ENCODE measurements at places on chromosomes 7 and 10. TPM values are rescaled to one million over a fixed set of nuclear protein-coding genes. Genes with fewer than 3 reads are reported as not detected.
A peak's percentile ranks its signal among the peaks of the same experiment; 100 is the strongest.

DNA sequence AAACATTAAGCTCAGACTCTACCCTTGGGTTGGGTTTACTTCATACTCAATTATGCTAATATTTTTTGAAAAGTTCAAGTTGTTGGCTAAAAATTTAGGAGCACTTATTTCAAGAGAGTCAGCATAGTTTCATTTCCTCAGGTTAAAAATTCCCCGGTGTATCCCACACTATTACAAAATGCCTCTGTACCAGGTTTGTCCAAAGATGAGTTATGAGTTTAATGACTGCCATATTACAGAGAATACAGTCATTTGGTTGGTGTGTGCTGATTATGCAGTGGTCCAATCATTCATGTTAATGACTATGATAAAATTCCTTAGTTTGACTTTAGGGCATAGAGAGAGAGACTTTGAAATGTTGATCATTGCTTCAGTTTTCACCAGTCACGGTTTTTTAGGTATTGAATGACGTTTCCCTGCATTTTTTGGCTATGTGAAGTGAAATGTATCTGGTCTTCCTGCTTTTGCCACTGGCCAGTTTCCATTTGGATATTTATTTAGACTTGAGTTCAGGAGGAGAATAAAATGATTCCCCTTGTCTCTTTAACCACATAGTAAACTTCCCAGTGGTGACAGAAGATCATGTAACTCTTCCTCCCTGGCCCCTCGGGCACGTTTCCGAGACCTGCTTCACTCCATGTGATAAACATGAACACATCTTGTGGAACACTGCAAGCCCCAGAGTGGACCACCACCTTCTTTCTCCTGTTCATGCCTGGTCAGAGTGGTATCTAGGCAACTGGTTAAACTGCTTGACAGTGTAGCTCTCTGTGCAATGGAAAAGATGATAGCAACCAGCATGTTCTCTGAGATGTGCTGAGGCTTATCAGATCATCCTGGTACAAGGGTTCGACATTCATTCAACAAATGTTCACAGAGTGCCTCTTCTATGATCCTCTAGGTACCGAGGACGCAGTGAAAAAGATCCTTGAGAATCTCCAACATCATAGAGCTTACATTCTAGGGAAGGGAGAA, 153.6 kb downstream of the CACNB2 start:
- H3K36me3 ChIP-seq: no peaks in the 10 kb centered on the region
- H3K27ac ChIP-seq: no peak overlapping the region
- H3K4me3 ChIP-seq: no peak overlapping the region
- peaks cover 3% of the 10 kb centered on the region for H3K27me3 ChIP-seq

DNA sequence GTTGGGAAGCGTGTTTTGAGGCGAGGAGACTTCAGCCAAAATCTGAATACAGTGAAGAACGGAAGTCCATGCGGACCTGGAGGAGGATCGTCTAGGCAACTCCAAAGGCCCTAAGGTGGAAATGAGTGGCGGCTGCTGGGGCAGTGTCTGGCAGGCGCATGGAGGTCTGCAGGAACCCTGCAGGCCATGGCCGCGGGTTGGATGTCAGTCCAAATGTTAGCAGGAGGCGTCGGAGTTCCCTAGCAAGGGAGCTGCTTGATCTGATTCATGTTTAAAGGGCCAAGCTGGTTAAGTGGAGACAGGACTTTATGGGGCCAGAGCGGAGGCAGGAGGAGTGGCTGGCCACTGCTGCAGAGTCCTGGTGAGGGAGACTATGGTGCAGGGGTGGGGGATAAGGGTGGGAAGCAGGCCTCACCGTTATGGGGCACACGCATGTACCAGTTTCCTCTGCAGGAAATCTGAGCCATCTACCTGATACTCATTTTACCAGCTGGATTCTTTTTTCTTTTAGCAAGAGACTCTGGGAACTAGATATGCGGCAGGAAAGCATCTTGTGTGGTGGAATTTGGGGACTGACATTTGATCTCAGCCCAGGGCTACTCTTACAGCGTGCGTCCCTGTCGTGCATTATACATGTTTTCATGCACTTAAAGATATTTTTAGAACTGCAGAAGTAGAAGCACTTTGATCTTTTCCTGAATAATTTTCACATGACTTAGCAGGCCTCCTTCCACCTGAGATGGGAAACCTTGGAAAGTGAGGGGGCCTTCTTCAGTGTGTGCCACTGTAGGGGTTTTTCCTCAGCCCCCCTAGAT, 6.6 kb upstream of the REPIN1 start:
- H3K4me3 ChIP-seq: no peak overlapping the region
- peaks cover 28% of the 10 kb centered on the region for H3K4me1 ChIP-seq
- no peak for DNase-seq
- H3K27ac ChIP-seq: no peak overlapping the region

Gene LRRC17
- total RNA-seq: 0.33 TPM

DNA sequence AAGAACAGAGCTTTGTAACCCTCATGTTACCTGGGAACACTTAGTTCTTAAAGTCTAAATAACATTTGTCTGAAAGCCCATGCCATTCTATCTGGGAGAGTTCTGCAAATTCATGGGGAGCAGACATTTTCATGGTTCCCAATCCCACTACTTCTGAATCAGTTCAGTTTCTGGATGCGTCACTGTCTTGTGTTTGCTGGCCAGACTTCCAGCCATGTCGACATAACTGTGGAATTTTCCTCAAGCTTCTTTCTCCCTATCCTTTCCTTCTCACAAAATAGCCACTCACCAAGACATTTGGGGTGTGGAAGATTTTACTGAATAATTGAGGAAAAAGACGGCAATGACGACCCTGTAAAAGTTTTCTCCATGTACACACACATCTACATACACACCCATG, 272.5 kb downstream of the NEBL start:
- no peaks in the 10 kb centered on the region for H3K36me3 ChIP-seq
- no peak for DNase-seq
- no peak overlapping the region for H3K4me3 ChIP-seq
- H3K27me3 ChIP-seq: no peaks in the 10 kb centered on the region

GRCh38 chr10:113442336-113442735, 110.5 kb upstream of the HABP2 start:
- DNase-seq: no peak
- no peak overlapping the region for H3K27ac ChIP-seq
- no peaks in the 10 kb centered on the region for H3K36me3 ChIP-seq

Gene TAS2R3
- 0.63 TPM for total RNA-seq

Gene CLEC2L
- not detected for total RNA-seq

GRCh38 chr7:109745677-109746410, 1176.2 kb downstream of the DNAJB9 start:
- H3K4me1 ChIP-seq: no peaks in the 10 kb centered on the region
- no peak overlapping the region for H3K4me3 ChIP-seq
- no peak for DNase-seq
- no peaks in the 10 kb centered on the region for H3K27me3 ChIP-seq
- no peak overlapping the region for H3K27ac ChIP-seq

GRCh38 chr7:98282703-98283102, 1.2 kb downstream of the BRI3 start:
- H3K27ac ChIP-seq: no peak overlapping the region
- H3K36me3 ChIP-seq: peaks cover 2% of the 10 kb centered on the region
- H3K4me1 ChIP-seq: peaks cover 32% of the 10 kb centered on the region
- H3K27me3 ChIP-seq: no peaks in the 10 kb centered on the region
- peak overlapping the region; percentile 79 for H3K4me3 ChIP-seq

DNA sequence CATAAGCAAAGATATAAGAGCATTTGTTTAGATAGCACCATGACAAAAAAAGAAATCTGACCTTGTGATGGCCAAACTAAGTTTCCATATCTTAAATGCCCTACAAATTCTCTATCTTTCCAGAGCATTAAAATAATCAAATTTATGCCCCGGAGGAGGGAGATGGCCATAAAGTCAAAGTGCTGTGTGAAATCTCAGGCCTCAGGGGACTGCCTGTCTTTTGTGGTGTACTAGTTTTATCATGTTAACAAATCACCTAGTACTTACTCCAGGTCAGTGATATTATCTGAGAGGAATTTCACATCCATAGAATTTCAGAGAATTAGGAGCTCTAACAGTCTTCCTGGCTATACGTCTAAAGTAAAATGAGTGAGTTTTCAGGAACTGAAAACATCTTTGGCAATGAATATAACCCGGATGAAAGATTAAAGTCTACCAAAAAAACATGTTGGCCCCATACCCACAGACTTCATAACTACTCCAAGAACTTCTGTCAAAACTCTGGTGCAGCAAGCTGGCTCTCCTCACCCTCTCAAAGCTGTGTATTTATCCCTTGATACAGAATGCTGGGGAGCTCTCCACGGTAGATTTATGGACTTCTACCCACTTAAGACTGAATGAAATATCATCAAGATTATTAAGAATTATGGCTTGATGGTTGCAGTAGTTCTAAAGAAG, 682.8 kb downstream of the SORCS1 start:
- H3K4me3 ChIP-seq: no peak overlapping the region
- no peak for DNase-seq
- no peak overlapping the region for H3K27ac ChIP-seq
- no peaks in the 10 kb centered on the region for H3K36me3 ChIP-seq
- no peaks in the 10 kb centered on the region for H3K27me3 ChIP-seq
- no peaks in the 10 kb centered on the region for H3K4me1 ChIP-seq

DNA sequence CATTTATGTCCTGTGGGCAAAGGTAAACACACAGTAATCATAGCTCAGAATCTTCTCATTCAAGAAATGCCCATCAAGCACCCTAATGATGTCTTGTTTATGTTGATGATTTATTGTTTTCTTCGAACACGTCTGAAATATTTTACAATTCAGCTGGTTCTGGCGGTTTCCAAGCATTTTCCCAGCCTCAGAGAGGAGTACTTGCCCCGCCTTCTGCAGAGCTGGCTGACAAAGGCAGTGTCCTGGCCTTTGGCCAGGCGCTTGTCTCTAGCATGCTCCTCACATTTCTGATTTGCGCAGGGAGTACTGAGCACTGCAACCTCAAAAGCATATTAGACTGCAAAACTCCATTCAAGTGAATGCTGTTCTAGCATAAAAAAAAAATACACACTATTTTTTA, 314.2 kb upstream of the GNAI1 start:
- no peak overlapping the region for H3K27ac ChIP-seq
- H3K4me3 ChIP-seq: no peak overlapping the region
- no peaks in the 10 kb centered on the region for H3K4me1 ChIP-seq
- H3K36me3 ChIP-seq: no peaks in the 10 kb centered on the region
- DNase-seq: no peak

DNA sequence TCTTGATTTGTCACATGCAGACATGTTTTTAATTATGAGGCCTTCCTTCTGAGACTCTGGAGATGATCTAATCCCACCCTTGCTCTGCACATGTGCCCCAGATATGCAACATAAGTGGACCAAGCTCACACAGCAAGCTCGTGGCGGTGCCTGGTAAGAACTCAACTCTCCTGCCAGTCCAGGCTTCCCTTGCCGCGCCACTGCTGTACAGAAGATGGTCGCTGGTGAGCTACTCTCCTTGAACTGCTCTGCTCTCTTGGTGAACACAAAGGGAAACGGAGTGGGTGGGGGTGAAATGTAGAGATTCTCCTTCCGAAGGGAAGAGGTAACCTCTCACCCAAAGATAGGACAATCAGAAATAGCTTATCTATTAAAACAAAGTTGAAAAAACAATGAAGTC, 25.7 kb downstream of the MYOF start:
- peaks cover 24% of the 10 kb centered on the region for H3K4me1 ChIP-seq
- no peak overlapping the region for H3K27ac ChIP-seq
- DNase-seq: no peak
- no peak overlapping the region for H3K4me3 ChIP-seq
- H3K27me3 ChIP-seq: no peaks in the 10 kb centered on the region

- H3K4me1 ChIP-seq: no peaks in the 10 kb centered on the region
- no peaks in the 10 kb centered on the region for H3K36me3 ChIP-seq
- H3K27ac ChIP-seq: no peak overlapping the region
- no peak for DNase-seq
- peaks cover 12% of the 10 kb centered on the region for H3K27me3 ChIP-seq
These were observed 129.0 kb upstream of the NFE2L3 start for GRCh38 chr7:26022982-26023381.

DNA sequence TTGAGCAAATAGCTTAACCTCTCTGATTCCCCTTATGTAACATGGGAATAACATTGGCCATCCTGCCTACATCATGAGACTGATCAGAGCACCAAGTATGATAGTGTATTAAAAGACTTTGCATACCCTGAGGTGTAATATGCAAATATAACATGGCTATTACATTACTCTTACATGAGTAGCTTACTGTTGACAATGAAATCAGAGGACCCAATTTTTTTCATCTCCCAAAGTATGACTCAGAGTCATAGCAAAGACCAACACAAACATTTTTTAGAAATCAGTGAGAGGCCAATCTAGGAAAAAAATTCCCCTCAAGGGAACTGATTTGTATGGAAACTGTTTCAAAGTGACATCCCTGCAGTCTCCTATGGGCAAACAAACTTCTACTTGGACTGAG, 47.0 kb upstream of the TMEM140 start:
- H3K4me3 ChIP-seq: no peak overlapping the region
- no peaks in the 10 kb centered on the region for H3K36me3 ChIP-seq
- no peaks in the 10 kb centered on the region for H3K4me1 ChIP-seq
- no peak overlapping the region for H3K27ac ChIP-seq
- no peak for DNase-seq

Gene GRM3
- total RNA-seq: not detected

- H3K36me3 ChIP-seq: no peaks in the 10 kb centered on the region
- no peaks in the 10 kb centered on the region for H3K27me3 ChIP-seq
These were observed 2.7 kb downstream of the ADK start for GRCh38 chr10:74153676-74154075.

DNA sequence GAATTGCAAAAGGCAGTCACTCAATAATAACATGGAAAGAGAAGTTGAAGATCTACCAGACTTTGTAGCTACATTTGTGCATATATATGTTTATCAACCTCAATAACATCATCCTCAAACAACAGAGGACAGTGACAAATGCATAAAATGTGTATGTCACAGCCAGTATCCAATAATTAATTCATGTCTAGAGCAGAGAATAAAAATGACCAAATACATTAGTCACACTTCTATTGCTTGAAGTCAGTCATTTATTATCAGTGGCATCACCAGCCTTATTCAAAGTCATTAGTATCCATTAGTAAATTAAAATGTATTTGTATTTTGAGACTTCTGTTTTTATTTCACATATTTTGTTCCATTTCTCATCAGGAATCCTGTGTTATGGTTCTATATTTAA, 852.8 kb downstream of the XPNPEP1 start:
- H3K36me3 ChIP-seq: no peaks in the 10 kb centered on the region
- no peak overlapping the region for H3K27ac ChIP-seq
- no peak for DNase-seq
- H3K4me1 ChIP-seq: no peaks in the 10 kb centered on the region

DNA sequence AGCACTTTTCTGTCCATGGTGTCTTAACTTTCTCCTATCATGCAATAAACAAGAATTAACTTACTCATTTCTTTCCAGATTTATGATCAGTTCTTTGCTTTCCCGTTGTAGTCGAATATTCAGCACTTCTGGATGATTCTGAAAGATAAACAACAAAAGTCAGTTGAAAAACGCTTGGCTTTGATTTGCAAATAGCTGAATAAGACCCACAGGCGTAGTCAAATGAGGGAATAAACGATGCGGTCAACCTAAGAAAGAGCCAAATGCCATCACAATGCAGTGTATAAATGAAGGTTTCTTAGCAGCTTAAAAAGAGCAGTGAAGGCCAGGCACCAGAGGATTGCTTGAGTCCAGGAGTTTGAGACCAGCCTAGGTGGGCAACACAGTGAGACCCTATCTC, 109.4 kb downstream of the ADAM12 start:
- no peak overlapping the region for H3K27ac ChIP-seq
- H3K36me3 ChIP-seq: no peaks in the 10 kb centered on the region
- no peaks in the 10 kb centered on the region for H3K4me1 ChIP-seq
- DNase-seq: no peak
- H3K4me3 ChIP-seq: no peak overlapping the region
